Natural killer cell treated with Interleukin-12 subunit alpha and Interleukin-12 subunit beta and Interleukin-15 and Interleukin-18, amount 100 ng/mL, for 72 hours (primary cell): ENCODE measurements at places on chromosomes 12 and 14.

GRCh38 chr12:113670742-113671141 is 199.1 kb upstream of the LHX5 start:
- H3K36me3 ChIP-seq = no peaks in the 10 kb centered on the region
- H3K4me3 ChIP-seq = no peak overlapping the region
- H3K4me1 ChIP-seq = no peaks in the 10 kb centered on the region
- H3K27ac ChIP-seq = no peak overlapping the region
- DNase-seq = no peak

DNA sequence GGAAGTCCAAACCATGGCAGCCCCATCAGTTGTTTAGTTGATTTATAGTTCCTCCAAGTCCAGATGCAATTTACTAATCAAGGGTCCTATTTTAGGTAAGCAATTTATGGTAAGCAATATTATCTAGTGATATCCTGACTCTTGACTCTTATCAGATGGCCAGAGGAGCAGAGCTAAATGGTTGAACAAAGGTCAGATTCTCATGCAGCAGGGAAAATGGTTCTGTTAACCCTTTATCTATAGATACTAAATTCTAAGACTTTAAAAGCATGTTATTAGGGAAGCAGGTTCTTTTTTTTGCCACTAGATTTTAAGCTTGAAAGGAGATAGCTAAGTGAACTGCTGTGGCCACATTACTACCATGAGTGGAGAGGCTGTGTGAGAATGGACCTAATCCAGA is 427.1 kb upstream of the FBXO33 start:
- no peak for DNase-seq
- no peaks in the 10 kb centered on the region for H3K36me3 ChIP-seq
- no peak overlapping the region for H3K4me3 ChIP-seq
- no peak overlapping the region for H3K27ac ChIP-seq

DNA sequence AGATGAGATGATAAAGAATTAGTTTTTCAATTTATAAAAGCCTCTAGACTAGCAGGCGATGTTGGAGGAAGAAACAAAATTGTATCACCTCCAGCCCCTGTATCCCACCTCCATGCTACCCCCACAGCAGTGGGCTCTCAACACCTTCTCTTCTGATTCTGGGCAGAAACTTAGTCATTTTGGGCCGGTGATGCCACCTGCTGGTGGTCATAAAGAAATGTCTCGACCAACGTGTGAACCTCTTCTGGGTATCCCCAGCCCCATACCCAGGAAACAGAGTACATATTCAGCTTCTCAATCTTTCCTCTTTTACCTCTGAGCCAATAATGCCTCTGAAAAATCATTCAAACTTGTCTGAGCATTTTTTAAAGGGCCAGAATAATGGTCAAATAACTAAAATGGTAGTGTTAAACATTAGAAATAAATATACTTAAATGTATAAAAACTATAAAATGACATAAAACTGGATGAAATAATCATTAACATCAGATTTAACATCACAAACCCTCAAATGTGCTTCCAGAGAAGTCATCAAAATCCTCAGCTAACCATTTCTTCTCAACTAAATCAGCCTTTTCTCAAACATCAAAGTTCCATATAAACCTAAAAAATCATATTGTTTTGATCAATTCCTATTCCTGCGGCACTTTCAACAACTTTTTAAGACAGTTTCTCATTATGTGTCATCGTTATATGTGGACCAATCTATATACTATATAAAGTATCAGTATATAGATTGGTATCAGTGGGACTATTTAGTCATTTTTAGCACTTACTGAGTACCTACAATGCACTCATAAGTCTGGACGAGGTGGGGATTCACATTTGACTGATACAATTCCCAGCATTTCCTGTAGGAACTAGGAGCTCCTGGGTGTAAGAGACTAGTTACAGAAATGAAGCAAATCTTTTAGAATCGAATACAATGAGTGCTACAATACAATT is 69.4 kb downstream of the ATXN2 start:
- H3K4me1 ChIP-seq = peaks cover 12% of the 10 kb centered on the region
- H3K27me3 ChIP-seq = no peaks in the 10 kb centered on the region
- H3K4me3 ChIP-seq = no peak overlapping the region
- peak; percentile 78 for DNase-seq
- peak overlapping the region; percentile 2 for H3K27ac ChIP-seq

DNA sequence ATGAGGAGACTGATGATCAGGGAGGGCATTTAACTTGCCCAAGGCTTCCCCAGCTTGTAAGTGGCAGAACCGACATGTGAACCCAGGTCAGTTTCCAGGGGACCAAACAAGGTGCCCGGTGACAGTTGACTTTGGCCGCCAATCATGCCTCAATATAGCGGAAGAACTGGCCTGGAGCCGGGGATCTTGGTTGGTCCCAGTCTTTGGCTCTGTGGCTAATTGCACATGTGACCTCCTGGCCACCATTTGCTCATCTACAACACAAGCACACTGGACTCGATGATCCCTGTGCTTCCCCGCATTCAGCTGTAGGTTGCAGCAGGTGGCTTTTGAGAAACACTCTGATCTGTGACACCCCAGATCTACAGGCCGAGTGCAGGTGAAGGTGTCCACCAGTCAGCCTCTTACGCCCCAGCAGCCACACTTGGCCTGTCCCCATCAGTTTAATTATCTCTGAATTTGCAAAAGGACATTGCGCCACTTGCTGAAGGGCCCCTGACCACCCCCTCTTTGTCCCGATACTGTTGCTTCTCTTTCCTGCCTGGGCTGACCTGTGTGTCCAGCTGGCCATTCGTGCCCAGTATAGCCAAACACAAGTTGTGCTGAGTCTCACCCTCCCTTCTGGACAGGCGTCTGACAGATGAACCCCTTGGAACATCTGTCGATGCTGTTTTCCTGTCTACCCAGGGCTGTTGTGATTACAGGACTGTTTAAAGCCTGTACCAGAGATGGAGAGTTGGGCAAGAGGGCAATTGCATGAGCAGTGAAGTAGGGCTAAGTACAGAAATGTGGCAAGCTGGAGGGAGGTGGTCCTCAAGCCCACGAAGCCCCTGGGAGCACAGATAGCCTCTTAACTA is 14.1 kb downstream of the ACACB start:
- DNase-seq = no peak
- H3K4me3 ChIP-seq = no peak overlapping the region
- H3K27me3 ChIP-seq = peaks cover 17% of the 10 kb centered on the region
- no peak overlapping the region for H3K27ac ChIP-seq

DNA sequence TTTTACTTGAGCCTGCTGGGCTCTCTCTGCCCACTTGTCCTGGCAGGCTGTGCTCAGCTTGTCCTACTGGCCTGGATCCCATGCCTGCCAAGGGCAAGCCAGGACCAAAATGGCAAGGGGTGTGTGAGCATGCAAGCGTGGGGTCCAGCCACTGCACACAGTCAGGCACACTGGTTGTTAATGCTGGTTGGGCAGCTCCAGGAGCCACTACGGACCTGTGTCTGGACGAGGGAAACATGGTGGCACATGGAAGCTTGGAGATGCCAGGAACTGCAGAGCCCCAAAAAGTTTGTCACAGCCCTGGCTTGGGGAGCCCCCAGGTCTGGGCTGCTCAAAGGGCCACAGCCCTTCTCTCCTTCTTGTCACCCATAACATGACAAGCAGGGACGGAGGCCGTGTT is 83.8 kb downstream of the ACSS3 start:
- H3K27ac ChIP-seq = no peak overlapping the region
- no peak for DNase-seq
- no peaks in the 10 kb centered on the region for H3K4me1 ChIP-seq
- no peak overlapping the region for H3K4me3 ChIP-seq

DNA sequence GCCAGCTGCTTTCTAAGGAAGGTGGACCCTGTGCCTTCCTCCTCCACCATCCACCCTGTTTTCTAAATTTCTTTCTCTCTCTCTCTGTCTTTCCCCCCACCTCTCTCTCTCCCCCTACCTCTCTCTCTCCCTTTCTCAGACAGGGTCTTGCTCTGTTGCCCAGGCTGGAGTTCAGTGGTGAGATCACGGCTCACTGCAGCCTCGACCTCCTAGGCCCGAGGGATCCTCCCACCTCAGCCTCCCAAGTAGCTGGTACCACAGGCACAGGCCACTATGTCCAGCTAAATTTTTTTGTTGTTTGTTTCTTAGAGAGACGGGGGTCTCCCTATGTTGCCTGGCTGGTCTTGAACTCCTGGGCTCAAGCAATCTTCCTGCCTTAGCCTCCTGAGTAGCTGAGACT is 59.8 kb upstream of the STON2 start:
- no peaks in the 10 kb centered on the region for H3K27me3 ChIP-seq
- DNase-seq = no peak
- no peak overlapping the region for H3K27ac ChIP-seq
- no peak overlapping the region for H3K4me3 ChIP-seq
